ENCODE measurements at places on chromosomes 6 and 20. TPM values are rescaled to one million over a fixed set of nuclear protein-coding genes. Genes with fewer than 3 reads are reported as not detected.

DNA sequence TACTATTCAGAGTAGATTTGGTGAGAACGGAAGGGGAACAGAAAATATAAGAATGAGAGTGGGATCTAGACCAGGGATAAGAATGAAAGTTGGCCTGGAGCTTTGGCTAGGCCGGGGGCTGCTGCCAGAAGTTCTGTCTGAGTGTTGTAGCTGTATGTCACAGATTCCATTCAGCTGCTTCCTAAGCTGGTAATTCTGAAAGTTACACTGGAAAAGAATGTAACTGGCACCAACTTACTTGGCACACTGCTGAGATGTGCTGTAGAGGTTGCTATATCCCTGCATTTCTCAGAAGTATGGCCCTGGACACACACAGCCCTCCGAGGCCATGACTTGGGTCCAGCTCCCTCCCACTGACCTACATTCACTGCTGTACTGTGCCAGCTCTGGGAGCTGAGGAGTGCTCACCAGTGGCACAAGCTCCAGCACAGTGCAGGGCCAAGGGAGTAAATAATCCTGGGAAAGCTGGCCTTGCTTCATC, 25.8 kb upstream of the TMEM217 start:
- peaks cover 10% of the 10 kb centered on the region for H3K36me3 ChIP-seq
- H3K4me1 ChIP-seq, result peaks cover 25% of the 10 kb centered on the region
- H3K27me3 ChIP-seq, result no peaks in the 10 kb centered on the region
- H3K4me3 ChIP-seq, result no peak overlapping the region

GRCh38 chr20:37395410-37395797, 49.5 kb downstream of the SRC start:
- H3K4me3 ChIP-seq, result no peak overlapping the region
- H3K27me3 ChIP-seq, result no peaks in the 10 kb centered on the region
- H3K36me3 ChIP-seq, result no peaks in the 10 kb centered on the region
- peaks cover 2% of the 10 kb centered on the region for H3K4me1 ChIP-seq
- DNase-seq, result no peak

Gene HLA-DQA1
- 154 TPM for total RNA-seq

DNA sequence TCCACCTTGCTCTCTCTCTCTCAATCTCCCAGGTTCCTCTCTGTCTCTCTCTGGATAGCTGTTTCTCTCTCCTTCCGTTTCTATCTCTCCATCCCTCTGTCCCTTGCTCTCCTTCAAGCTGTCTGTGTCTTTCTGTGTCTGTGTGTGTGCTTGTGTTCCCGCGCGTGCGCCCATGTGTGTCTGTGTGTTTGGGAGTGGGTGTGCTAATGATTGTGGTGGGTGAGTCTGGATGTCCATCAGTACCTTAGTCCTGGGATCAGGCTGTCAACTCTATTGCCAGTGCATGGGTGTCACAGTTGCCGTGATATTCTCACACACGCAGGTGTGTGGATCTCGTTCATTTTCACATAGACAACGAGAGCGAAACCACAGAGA, 1380.6 kb upstream of the DEFB115 start:
- no peaks in the 10 kb centered on the region for H3K27me3 ChIP-seq
- no peaks in the 10 kb centered on the region for H3K4me1 ChIP-seq
- H3K27ac ChIP-seq, result no peak overlapping the region
- H3K4me3 ChIP-seq, result no peak overlapping the region
- no peaks in the 10 kb centered on the region for H3K36me3 ChIP-seq
- peak; percentile 51 for DNase-seq

Gene NOX3
- not detected for total RNA-seq

GRCh38 chr6:3500262-3501014, 43.6 kb upstream of the SLC22A23 start:
- no peak overlapping the region for H3K4me3 ChIP-seq
- H3K27ac ChIP-seq, result no peak overlapping the region
- no peaks in the 10 kb centered on the region for H3K27me3 ChIP-seq
- no peak for DNase-seq
- H3K4me1 ChIP-seq, result no peaks in the 10 kb centered on the region
- no peaks in the 10 kb centered on the region for H3K36me3 ChIP-seq

- H3K27ac ChIP-seq, result peak overlapping the region; percentile 64
- no peaks in the 10 kb centered on the region for H3K36me3 ChIP-seq
- DNase-seq, result peak; percentile 50
- peaks cover 8% of the 10 kb centered on the region for H3K4me1 ChIP-seq
- H3K27me3 ChIP-seq, result peaks cover 19% of the 10 kb centered on the region
Observed at GRCh38 chr6:26233649-26234420, 131.2 kb upstream of the BTN3A2 start.

Gene CARMIL1
- 5.3 TPM for total RNA-seq

DNA sequence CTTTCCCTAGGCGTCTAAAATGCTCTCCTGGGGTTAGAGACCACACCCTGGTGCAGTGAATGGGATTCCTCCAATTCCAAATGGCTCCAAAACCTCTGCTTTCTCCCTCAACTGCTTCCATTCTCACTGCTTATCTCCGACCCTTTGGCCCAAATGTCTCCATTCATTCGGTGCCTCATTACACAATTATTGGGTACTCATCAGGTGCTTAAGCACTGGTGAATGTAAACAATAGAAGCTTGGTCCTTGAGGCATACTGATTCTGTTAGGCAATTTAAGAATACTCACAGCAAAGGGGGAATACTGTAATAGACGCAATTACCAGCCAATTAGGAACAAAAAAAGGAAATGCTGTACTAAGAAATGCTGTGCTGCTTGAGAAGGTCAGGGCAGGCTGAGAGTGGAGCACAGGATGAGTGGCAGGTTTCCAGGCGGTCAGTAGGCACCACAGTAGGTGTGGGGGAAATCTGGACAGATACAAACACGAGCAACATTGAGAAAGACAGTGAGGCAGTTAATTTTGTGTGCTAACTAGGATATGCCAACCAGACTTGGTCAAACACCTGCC, 23.0 kb downstream of the GMDS start:
- no peaks in the 10 kb centered on the region for H3K27me3 ChIP-seq
- H3K4me1 ChIP-seq, result no peaks in the 10 kb centered on the region
- peak overlapping the region; percentile 70 for H3K27ac ChIP-seq

Gene TRERF1
- total RNA-seq, result 1.1 TPM

DNA sequence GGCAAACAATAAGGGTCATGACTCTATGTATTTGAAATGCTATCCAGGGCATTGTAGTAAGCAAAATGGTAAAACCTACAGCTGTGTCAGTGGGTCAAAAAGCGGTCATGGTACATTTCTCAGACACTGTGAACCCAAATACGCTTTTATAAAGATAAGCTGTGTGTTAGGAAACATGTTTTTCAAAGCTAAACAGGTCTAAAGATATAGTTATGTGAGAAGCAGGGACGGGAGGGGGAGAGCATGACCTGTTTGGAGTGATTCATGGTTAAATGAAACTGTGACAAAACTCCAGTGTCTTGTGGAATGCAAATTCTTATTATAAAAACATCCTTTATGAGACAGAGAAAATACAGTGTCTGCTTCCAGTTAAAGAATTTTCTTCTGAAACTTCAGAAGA, 205.4 kb upstream of the BMP2 start:
- no peaks in the 10 kb centered on the region for H3K36me3 ChIP-seq
- H3K27me3 ChIP-seq, result no peaks in the 10 kb centered on the region
- H3K4me3 ChIP-seq, result no peak overlapping the region
- no peaks in the 10 kb centered on the region for H3K4me1 ChIP-seq

DNA sequence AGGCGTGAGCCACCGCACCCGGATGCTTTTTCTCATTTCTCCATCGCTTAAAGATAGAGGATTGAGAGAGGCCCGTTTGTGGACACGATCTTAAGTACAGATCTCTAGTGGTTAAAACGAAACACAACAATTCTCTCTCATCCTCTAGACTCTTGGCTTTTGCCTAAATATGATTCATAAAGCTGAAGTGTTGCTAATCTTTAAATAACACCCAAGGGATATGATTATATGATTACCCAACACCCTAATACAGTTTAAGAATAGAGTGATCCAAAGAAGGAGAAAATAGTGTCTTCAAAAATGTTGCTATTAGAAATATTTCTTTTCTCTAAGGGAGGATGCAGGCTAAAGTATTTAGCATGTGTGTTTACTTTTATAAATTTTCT, 50.4 kb downstream of the MTHFD1L start:
- no peak for DNase-seq
- H3K4me1 ChIP-seq, result no peaks in the 10 kb centered on the region
- H3K27ac ChIP-seq, result no peak overlapping the region
- no peak overlapping the region for H3K4me3 ChIP-seq

Gene BNIP5
- not detected for total RNA-seq

DNA sequence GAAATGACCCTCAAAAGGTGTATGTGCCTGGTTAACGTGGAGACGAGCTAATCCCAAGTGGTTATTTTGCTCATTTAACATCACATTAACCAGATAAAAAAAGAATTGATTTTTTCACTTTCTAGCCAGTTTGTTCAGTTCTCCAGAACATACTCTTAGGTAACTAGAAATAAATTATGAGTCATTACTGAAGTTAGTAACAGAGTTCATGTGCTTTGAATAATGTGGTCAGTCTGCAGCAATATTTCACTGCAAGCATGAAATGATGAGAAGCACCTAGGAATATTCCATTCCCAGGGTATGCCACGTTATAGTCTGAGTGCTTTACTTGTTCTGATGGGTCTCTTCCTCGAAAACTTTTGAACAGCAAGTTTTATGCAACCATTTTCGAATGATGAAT, 138.3 kb upstream of the INSM1 start:
- H3K4me3 ChIP-seq, result no peak overlapping the region
- no peaks in the 10 kb centered on the region for H3K27me3 ChIP-seq
- no peak overlapping the region for H3K27ac ChIP-seq
- H3K36me3 ChIP-seq, result no peaks in the 10 kb centered on the region

Gene GABRR1
- not detected for total RNA-seq

Gene FUT9
- total RNA-seq, result not detected

GRCh38 chr6:35376281-35376680, 33.9 kb downstream of the PPARD start:
- DNase-seq, result no peak
- H3K4me3 ChIP-seq, result no peak overlapping the region
- peaks cover 4% of the 10 kb centered on the region for H3K4me1 ChIP-seq
- no peaks in the 10 kb centered on the region for H3K27me3 ChIP-seq
- H3K36me3 ChIP-seq, result no peaks in the 10 kb centered on the region
- peak overlapping the region; percentile 46 for H3K27ac ChIP-seq

GRCh38 chr6:16511723-16512489, 249.4 kb downstream of the ATXN1 start:
- no peaks in the 10 kb centered on the region for H3K27me3 ChIP-seq
- H3K4me3 ChIP-seq, result no peak overlapping the region
- no peaks in the 10 kb centered on the region for H3K36me3 ChIP-seq
- no peak overlapping the region for H3K27ac ChIP-seq
- peaks cover 39% of the 10 kb centered on the region for H3K4me1 ChIP-seq

GRCh38 chr6:36533321-36533720, 14.0 kb downstream of the STK38 start:
- H3K36me3 ChIP-seq, result peaks cover 51% of the 10 kb centered on the region
- H3K27me3 ChIP-seq, result no peaks in the 10 kb centered on the region
- no peak overlapping the region for H3K4me3 ChIP-seq
- no peak overlapping the region for H3K27ac ChIP-seq
- H3K4me1 ChIP-seq, result peaks cover 6% of the 10 kb centered on the region
- no peak for DNase-seq

- H3K36me3 ChIP-seq, result no peaks in the 10 kb centered on the region
- peak overlapping the region; percentile 4 for H3K27ac ChIP-seq
- H3K4me3 ChIP-seq, result no peak overlapping the region
- no peaks in the 10 kb centered on the region for H3K27me3 ChIP-seq
- H3K4me1 ChIP-seq, result no peaks in the 10 kb centered on the region
- DNase-seq, result peak; percentile 38
Observed at GRCh38 chr6:131281471-131282270, 146.4 kb downstream of the AKAP7 start.
